Frontal cortex (tissue), 4 donors: ENCODE measurements at places on chromosomes 7 and 10. TPM values are rescaled to one million over a fixed set of nuclear protein-coding genes. Genes with fewer than 3 reads are reported as not detected.

GRCh38 chr7:132387596-132387995, 188.7 kb downstream of the PLXNA4 start:
- DNase-seq: no peak

Gene FRMD4A
- 69.7 TPM for total RNA-seq

DNA sequence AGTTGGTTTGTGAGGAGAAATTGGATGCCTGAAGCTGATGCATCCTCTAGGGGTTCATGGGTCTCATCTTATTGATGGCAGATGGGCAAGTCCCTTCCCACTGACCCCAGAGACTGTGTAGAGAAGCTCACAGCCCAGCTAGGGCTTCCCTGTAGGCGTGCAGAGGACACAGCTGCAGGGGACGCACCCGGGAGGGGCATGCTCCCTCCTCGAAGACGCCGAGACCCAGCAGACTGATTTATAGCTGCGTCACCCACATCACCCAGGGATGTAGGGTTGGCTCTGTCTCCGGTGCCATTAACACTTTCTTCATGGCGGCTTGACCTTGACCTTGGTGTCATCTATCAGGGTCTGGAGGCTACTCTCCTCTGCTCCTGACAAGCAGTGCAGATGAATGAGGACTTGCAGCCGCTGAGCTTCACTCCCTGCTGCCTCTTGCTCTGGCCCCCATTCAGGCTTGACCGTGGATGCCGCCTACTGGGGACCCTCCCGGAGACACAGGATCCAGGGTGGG, 549.7 kb downstream of the TCERG1L start:
- no peak for DNase-seq

GRCh38 chr7:157195868-157196267, 57.1 kb downstream of the UBE3C start:
- DNase-seq: no peak

- DNase-seq: no peak
These were observed 330.0 kb downstream of the BBS9 start for GRCh38 chr7:33459340-33459751.

DNA sequence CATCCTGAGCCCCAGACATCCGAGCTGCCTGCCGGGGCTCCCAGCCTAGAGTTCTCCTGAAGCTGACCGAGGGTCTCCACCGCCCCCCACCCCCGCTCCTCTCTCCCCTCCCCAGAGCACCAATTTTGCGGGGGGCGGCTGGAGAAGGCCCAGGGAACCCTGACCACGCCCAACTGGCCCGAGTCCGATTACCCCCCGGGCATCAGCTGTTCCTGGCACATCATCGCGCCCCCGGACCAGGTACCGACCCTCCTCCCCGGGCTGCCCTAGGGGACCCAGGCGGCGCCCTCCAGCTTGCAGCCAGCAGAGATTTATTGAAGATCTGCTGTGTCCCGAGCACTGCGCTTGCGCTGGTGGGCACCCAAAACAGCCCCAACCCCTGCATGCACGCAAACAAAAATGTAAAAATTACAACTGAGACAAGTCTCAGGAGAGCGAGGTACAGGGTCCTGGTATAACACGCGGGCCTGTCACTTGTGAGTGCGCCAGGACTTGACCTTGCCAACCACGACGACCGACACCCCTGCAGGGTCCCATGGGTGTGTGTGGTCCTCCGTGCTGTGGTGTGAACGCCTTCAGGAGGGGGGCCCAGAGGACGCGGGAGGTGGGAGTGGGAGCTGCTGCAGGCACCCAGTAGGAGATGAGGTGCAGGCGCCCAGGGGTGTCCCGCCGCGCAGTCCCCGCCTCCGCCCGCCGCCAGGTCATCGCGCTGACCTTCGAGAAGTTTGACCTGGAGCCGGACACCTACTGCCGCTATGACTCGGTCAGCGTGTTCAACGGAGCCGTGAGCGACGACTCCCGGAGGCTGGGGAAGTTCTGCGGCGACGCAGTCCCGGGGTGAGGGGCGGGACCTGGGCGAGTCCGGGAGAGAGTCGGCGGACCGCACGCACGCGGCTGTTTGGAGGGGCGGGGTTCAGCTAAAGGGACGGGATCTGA, 3.1 kb downstream of the PCOLCE start:
- no peak for DNase-seq

Gene NRP1
- 49.3 TPM for total RNA-seq

GRCh38 chr7:1898628-1899185, 228.6 kb downstream of the ELFN1 start:
- no peak for DNase-seq

Gene MEOX2
- not detected for total RNA-seq

GRCh38 chr10:100659361-100660098, 85.9 kb upstream of the PAX2 start:
- no peak for DNase-seq

- DNase-seq: no peak
These were observed 1.6 kb upstream of the SAMD9 start for GRCh38 chr7:93119191-93119905.

- DNase-seq: no peak
These were observed 2.5 kb upstream of the MAP3K8 start for GRCh38 chr10:30431435-30431911.

DNA sequence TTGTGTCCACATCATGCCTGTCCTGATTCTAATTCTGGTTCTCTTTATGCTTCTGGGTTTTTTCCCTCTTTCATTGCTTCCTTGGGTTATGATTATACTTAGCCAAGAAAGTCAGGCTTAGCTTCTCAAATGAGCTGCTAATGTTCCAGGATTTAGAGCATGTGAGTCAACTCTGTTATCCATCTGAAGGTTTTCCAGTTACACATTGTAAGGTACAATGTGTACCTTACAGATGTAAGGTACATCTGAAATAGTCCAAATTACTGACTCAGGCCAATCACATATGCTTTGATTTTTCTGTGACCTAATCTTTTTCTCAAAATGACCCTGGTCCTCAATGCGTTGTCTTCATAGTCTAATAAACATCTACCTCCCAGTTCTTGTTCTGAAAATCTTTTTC, 13.3 kb upstream of the MIOS start:
- no peak for DNase-seq

GRCh38 chr10:47046321-47047126, 135.3 kb downstream of the PTPN20 start:
- DNase-seq: no peak

DNA sequence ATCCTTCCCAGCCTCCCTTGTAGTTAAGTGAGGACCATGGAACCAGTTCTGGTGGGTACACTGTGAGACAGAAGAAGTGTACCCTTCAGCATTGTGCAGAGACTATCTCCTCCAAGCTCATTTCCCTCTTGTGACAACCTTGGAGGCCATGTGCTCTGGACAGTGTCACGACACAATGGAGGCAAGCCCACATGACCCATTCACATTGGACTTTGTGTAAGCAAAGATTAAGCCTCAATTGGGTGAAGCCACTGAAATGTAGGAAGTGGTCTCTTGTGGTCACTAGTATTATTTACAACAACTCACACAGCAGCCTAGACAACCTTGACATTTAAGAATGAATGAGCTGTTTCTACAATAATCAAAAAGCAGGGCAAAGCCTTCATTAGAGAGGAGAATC, 124.2 kb downstream of the INHBA start:
- no peak for DNase-seq

GRCh38 chr10:132662186-132662920, 123.6 kb downstream of the NKX6-2 start:
- no peak for DNase-seq

GRCh38 chr10:18906636-18907035, 142.0 kb upstream of the MALRD1 start:
- DNase-seq: no peak

Gene RAB19
- not detected for total RNA-seq
